ENCODE measurements at places on chromosomes 3 and 15. TPM values are rescaled to one million over a fixed set of nuclear protein-coding genes. Genes with fewer than 3 reads are reported as not detected.

DNA sequence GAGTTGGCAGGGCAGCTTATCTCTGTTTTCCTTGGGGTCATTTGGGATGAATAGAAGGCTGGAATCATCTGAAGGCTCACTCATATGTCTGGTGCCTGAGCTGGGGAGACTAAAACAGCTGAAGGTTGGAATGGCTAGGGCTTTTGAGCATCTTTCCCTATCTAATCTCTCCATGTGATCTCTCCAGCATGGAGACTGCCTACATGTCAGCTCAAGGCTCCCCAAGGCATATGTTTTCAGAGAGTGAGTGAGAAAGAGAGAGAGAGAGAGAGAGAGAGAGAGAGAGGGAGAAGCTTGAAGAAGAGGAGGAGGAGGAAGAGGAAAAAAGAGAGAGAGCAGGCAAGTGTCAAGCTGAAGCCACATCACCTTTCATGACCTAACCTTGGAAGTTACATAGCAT lies 143.4 kb downstream of the EBLN2 start:
- no peak for DNase-seq

Gene MYRIP
- not detected for total RNA-seq

DNA sequence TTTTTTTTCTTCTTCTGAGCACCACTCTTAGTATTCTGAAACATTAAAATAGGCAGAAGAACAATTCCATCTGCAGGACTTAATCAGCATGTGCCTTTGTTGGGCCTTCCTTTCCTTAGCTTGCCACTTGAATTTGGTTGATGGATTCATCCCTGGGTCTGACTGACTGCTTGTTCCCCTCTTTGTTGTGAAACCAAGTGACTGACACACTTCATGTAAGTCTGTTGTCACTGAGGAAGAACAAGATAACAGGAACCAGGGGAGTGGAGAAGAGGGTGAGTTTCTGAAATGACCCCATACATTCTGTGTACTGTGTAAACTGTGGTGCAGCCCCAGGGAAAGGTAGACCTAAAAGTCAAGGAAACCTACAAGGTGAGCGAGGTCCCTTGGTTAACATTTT lies 188.7 kb upstream of the TBC1D5 start:
- no peak for DNase-seq

GRCh38 chr3:29145360-29145759 lies 135.5 kb upstream of the RBMS3 start:
- DNase-seq = no peak

Gene ANKRD34C
- total RNA-seq = not detected

- no peak for DNase-seq
These were observed 307.6 kb downstream of the ZBTB20 start for GRCh38 chr3:114839476-114839875.

DNA sequence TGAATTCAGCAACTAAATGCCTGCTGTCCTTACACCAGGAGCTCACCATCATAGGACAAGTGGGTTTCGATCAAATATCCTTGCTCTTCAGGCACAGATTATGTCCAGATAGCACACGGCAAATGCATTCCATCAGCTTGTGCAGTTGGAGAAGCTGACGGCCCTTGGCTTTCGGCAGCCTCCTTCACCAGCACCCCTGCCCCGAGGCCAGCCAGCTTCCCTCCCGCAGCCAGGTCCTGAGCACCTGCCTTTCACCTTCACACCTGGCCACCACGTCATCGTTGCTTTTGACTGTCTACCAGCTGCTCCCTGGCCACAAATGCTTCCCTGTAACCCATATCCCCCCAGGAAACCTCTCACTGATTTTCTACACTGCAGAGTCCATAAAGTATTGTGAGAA lies 355.5 kb downstream of the OCA2 start:
- DNase-seq = no peak

Gene ZNF660
- 2.9 TPM for total RNA-seq

GRCh38 chr3:172946061-172946460 lies 195.0 kb downstream of the SPATA16 start:
- no peak for DNase-seq

DNA sequence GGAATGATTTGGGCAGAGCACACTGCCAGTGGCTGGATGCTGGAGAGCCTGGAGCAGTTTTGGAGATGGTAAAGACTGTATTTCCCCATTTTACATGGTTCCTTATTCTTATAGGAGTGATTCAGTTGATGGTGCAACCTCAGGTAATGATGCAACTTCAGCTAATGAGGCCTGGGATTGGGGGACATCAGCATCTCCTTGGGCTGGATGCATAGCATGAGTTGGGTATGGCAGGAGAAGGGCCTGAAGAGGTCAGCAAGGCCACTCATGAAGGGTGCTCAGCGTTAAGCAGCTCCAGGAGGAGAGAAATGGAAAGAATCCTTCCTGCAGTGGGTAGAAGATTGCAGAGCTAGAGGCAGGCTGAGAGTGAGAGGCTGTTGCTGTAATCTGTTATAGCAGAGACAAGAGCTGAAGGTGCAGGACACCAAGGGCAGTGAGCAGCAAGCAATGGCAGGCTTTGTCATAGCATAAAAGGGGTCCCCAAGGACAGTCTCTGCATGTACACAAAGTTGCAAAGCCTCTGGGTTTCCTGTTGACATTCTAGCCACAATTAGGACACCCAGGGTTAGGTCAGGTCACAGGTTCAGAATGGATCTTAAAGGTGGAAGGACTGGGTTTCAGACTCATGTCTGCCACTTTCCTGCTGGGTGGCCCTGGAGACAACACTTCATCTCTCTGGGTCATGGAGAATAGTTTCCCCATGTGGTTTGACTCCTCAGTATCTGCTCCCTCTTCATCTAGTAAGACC lies 29.5 kb upstream of the SNRK start:
- no peak for DNase-seq

DNA sequence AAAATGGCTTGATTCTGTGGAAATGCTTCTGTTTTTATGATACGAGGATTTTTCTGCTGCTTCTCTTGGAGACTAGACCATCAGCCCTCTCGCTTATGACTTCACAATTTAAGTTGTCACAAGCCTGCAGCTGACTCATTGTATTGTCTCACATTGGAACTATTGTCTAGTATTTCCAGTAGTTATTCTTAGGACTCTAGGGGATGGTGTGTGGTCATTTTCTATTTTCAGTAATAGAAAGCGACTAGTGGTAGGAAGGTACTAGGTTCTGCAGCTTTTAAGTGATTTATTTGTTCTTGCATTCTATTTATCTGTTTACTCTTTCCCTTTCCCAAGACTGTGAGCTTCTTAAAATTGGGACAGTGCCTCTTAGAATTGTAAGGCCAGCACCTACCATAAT lies 66.3 kb upstream of the CRTC3 start:
- DNase-seq = peak; percentile 62

Gene SH3BP5
- total RNA-seq = 10.3 TPM

GRCh38 chr15:98150084-98150483 lies 189.6 kb downstream of the ARRDC4 start:
- DNase-seq = no peak

DNA sequence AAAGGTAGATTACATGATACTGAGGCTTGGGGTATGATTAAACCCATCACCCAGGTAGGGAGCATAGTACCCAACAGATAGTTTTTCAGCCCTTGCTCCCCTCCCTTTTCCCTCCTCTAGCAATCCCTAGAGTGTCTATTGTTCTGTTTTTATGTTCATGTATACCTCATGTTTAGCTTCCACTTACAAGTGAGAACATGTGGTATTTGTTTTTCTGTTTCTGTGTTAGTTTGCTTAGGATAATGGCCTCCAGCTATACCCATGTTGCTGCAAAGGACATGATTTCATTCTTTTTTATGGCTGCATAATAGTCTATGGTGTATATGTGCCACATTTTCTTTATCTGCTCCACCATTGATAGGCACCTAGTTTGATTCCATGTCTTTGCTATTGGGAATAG lies 82.7 kb downstream of the MYLK start:
- DNase-seq = no peak

DNA sequence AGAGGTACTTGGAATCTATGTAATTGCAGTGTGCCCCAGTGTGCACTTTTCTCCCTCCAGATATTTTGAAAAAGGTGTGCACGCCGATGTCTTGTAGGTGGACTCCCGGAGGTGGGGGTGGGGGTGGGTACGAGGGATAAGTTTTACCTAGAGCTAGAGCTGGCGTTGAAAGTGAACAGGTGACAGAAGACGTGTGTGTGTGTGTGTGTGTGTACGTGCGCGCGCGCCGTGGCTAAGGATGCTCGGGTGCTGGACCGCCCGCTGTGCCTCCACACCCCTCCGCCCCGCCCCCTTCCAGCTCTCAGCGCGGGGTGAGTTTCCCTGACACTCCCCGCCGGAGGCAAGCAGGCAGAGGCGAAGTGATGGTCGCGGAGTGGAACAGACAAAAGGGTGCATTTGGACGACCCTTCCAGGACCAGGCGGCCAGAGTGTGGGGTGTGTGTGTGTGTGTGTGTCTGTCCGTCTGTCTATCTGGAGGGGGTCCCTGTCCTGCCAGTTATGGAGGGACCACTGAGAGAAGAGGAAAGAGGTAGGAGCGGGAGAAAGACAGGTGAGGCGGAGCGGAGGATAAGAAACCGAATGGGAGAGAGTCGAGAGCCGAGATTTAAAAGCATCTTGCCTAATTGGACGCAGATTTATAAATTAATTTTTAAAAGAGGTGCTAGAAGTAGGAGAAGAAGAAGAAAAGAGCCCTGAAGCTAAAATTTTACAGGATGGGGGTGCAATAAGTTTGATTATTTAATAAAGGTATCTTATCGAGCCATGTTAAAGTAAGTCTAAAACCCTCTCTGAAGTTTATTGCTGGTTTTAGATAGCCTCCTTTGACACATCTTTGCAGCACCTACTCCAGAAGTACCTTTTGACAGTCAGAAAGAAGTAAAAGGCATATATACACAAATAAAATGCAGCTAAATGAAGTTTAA lies 335.8 kb upstream of the THRB start:
- DNase-seq = no peak

- no peak for DNase-seq
These were observed 7.2 kb upstream of the IL20RB start for GRCh38 chr3:136950623-136951022.

GRCh38 chr3:137946356-137946973 lies 63.5 kb upstream of the CLDN18 start:
- peak; percentile 72 for DNase-seq

Gene STIMATE
- total RNA-seq = 12.6 TPM

DNA sequence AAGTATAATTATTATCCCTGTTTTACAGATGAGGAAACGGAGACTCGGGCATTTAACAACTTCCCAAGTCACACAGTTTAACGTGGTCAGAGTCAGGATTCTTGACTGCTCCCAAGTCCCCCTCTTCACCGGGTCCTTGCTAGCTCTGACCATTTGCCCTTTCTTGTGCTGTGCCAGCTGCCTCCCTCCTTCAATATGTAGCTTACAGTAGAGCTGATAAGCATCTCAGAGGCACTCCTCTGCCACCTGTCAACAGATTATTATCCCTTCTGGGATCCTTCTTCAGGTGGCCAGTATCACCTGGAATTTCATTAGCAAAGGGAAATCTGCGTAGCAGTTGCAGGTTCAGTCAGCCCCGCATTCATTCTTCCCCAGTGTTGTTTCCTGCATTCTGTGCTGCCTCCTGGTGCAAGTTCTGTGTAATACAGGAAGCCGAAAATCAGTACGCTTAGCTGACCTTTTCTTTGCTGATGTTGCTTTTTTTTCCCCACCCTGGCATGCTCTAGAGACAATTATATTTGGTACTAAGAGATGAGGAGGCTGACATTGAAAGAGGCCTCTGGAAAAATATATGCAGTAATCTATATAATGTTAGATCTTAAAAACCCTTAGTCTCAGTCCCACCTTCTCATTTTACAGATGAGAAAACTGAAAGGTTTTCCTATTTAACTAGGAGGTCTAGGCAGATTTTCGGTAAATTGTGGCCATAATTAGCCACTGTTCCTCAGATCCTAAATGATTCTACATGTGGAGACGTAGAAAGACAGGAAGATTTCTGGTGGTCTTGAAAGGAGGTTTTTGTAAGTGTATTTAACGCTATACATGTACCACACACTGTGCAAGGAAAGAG lies 24.8 kb downstream of the TMOD2 start:
- peak; percentile 58 for DNase-seq

Gene TLR9
- total RNA-seq = not detected

Gene SI
- total RNA-seq = not detected

DNA sequence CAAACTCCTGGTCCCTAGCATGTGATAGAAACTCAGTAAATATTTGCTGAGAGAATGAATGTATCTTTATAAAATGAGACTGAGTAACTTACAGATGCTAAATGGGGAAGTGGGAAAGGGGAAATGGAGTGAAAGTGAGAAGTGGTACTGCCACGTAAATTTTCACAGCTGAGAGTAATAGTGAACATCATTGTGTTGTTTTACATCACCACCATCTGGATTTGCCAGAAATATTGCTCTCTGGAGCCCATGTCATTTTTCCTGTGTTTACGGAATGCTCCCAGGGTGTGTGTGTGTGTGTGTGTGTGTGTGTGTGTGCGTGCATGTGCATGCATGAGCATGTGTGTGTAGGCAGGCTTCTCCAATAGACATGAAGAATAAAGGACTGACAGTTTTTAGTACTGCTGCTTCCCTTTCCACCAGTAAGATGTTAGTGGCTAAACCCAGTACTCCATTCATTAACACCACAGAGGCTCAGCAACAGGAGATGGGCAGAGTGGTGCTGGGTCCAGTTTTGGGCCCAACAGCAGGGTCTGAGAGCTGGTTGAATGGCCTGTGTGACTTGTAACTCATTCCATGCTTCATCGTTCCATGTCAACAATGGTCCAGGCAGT lies 57.3 kb downstream of the DIPK2A start:
- no peak for DNase-seq

DNA sequence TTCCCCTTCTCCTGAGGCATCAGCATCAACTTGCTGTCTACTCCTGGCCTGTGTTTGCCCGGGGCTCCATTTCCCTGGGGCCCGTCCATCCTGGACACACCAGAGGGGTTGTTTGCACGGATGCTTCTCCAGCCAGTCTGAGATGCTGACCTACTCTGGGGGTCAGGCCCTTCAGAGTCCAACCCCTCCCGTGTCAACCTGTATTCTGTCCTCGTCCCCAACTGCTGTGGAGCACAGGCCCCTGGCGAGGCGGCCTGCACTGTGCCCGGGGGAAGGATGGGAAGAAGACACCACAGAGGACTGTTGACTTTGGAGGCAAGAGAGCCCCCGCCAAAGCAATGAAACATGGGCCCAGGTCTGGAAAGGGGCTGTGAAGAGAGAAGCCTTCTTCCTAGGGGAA lies 25.8 kb downstream of the ALS2CL start:
- no peak for DNase-seq

Gene HACD2
- total RNA-seq = 19.3 TPM

DNA sequence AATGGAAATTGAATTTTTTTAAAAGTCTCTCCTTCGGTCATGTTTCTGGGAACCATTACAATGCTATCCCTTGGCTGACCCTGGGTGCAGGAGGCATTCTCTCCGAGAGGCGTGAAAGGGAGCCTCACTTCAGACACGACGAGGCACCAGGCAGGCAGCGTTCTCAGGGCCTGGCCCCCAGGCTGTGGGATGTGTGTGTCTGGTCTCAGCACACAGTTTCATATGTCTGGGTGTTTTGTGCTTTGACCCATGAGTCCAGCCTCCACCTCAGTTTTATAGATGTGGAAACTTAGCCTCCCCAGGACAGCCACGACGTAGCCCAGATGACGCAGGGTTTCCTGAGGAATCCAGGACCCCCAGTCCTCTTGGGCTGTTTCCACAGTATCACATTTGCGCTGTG lies 34.0 kb downstream of the FGD5 start:
- DNase-seq = no peak

Gene TNFSF10
- 0.43 TPM for total RNA-seq

GRCh38 chr3:154040283-154040682 lies 80.9 kb upstream of the ARHGEF26 start:
- peak; percentile 25 for DNase-seq

Gene LRRC31
- total RNA-seq = not detected

Gene CFAP161
- 0.86 TPM for total RNA-seq
